ENCODE measurements at places on chromosomes 4 and X.

DNA sequence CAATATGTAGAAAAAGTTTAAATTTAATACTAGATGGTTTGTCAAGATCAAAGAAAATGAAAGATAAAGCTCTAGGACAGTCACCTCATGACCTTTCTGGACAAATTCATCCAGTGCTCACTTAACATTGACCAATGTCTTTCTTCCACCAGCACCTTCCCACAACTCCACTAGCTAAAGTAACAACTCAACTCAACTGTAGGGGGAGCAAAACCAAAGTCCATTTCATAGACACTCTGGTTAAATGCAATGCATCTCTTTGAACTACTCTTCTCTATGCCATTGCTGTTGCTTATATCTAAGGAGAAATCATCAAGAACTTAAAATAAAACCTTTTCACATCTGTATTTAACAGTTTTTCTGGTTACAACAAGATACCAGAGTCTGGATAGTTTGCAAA is 25.1 kb downstream of the UGT2B4 start:
- DNase-seq = no peak

- DNase-seq = no peak
These were observed 89.3 kb upstream of the LNX1 start for GRCh38 chr4:53680598-53680997.

DNA sequence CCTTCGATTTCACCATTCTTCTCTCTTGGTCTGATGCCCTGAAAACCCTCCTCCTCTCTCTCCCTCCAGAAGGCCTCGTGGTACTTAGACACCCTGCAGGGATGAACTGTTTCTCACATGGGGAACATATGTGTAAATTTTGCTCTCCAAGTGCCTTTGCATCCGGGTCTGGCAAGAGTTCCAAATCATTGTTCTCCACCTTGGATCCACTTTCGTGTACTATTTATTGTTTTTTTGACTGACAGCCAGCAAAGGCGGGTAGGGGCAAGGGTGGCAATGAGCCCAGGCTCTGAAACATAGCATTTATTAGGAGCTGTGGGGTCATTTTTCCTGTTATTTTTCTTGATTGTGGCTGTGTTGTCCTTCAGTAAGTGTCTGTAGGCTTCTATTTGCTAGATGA is 81.7 kb downstream of the RTL5 start:
- no peak for DNase-seq

- no peak for DNase-seq
These were observed 293.2 kb upstream of the LCORL start for GRCh38 chr4:18314731-18315130.

DNA sequence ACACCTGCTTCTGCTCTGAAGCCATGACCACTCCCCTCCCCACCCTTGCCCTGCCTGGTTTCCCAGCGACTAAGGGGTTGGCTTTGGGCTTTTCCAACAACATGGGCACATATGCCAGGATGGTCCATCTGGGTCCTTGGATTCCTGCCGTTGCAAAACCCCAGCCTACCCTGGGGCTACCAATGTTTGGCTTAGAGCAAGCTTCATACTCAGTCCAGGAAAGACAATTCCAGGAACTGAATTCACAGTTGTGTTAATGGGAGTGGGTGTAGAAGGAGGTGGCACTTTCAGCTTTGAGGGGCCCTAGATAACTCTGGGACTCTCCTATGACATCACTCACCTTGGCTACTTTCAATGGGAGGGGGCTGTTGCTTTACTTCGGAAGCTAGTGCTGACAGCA is 9.0 kb downstream of the FGFBP1 start:
- DNase-seq = no peak
